ENCODE measurements at places on chromosomes 1 and 21.

DNA sequence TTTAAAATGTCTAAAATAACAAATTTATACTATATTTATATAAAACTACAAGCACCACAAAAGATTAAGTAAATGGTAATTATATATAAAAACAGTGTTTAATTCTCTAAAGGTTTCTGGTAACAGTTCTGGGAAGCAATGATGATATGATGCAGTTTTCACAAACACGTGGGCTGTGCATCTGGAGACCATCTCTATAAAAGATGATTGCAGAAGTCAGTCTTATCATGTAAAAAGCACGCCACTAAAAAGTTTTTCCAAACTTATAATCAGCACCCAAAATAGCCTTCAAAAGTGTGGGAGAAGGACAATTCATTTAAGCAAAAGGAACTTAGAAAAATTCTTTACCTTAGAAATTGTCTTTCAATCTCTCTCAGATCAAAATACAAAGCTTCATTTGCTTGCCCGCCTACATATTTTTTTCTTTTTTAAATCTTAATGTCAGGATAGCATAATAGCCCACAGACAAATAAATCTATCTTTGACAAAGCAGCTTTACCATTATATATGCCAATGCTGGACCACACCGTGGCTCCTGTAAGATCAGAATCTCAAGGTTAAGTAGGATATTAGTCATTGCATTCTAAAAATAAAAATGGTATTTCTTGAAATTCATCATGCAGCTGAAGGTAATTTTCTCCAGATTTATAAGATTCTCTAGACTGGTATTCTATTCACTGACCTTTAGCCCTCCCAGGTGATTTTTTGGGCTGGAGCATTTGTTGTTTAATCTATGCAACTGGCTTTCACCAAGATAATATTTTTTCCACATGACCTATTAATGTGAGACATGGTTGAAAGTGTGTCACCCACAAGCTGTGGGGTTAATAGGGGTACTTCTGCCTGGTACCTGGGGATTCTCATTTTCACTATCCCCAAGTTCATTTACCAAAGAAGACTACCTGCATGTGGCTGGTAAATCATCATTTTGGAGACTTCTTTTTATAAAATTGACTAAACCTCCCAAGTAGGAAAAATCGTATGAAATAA lies 189.6 kb upstream of the ST6GALNAC5 start:
- no peak for DNase-seq

DNA sequence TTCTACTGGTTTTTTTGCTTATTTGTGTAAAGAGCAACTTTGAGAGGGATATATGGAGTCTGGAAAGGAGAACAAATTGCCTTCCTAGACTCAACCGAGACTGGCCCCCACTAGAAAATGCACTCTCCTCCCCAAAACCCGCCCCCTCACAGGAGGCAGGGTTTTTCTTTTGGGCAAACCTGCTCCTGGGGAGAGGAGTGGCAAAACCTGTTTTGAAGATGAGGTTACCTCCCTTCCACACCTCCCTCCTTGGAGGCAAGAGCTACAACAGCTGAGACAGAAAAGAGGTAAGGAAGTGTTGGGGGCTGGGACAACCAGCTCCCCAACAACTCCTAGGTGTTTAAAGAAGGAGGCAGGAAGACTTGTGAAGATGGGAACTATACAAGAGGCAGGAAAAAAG lies at the start of gene BNIPL:
Gene BNIPL, plus strand, starts transcription at position 231 of the 400 bp plus-strand sequence. Its CDS starts 140 bp downstream, at position 371.
- DNase-seq = no peak

DNA sequence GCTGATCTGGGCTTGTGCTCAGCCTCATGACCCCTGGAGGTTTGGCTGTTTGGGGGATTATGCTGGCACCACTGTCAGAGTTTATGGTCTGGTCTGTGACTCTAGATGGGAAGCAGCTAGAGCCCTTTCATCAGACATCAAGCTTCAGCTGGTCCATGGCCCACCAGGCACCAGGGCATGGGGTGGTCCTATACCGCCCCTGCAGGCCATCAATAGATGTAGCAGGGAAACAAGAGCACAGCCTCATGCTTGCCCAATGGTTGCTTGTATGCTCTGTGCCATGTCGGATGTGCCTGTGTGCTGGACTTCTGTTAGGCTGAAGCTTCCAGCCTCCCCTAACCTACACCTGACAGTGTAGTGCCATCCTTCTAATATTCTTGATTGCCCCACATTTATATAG lies 71.1 kb upstream of the CD34 start:
- peak; percentile 32 for DNase-seq

- DNase-seq = peak; percentile 91
Measured at GRCh38 chr1:202691816-202692215, 18.4 kb downstream of the SYT2 start.

DNA sequence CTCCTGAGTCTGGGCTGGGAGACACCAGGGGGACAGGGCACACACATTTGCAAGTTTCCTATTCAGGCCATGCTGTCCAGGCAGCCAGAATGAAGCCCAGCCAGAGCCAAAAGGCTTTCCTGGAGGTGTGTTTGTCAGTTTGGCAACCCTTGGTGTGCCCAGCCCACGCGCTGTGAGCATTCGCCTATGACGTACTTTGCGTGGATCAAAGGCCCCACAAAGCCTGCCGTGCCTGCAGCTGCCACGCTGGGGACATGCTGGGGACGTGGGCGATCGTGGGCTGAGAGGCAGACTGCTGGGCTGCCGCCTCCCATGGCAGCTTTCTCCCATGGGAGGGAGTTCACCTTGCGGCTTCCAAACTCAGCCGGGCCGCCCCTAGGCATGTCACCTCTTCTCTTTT lies 57.5 kb downstream of the CD247 start:
- DNase-seq = no peak

- no peak for DNase-seq
Measured at GRCh38 chr1:192159781-192160180, 1.5 kb downstream of the RGS18 start.

DNA sequence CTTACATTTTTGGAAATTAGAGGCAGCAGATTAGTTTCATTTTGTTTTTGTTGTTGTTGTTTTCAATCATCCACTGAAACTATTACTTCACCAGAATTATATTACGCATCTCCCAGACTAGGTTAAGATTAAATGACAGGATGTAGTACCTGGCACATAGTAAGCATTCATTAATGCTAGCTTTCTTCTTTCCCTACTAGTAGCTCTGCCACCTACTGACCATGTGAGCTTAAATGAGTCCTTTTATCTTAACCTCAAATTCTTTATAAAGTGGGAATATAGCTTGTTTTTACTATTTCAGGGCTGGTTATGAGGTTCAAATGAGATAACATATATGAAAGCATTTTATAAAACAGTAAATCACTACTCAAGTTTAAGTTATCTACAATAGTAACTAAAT lies 10.2 kb upstream of the ASPM start:
- no peak for DNase-seq

DNA sequence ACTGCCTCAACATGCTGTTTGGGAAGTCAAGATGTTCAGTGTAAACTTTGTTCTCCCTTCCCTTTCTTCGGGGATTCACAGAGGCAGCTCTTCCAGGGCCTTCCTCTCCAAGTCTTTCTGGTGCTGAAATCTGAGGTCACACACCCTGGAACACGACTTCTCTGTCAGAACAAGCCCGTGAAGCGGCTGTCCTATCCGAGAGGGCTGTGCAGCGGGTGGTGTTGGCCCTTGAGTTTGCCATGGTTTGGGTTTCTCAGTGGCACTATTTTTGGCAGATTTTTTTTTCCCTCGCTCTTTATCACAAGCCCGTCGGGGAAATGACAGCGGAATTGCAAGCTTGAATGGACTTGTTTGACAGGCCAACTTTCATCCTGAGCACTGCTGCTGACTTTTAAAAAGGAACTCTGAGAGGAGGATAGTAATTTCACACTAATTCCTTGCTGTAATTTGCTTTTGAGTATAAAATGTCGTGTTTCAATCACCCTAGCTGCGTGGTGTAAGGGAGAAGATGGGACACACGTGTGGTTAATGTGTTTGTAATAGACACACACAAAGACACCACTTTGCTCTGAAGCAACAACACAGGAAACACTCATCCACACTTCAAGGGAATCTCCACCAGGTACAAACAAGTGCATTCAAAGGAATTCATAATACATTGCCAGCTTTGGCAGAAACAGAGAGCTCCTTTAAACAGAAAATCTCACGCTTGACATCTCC lies 60.1 kb upstream of the TARBP1 start:
- DNase-seq = no peak

DNA sequence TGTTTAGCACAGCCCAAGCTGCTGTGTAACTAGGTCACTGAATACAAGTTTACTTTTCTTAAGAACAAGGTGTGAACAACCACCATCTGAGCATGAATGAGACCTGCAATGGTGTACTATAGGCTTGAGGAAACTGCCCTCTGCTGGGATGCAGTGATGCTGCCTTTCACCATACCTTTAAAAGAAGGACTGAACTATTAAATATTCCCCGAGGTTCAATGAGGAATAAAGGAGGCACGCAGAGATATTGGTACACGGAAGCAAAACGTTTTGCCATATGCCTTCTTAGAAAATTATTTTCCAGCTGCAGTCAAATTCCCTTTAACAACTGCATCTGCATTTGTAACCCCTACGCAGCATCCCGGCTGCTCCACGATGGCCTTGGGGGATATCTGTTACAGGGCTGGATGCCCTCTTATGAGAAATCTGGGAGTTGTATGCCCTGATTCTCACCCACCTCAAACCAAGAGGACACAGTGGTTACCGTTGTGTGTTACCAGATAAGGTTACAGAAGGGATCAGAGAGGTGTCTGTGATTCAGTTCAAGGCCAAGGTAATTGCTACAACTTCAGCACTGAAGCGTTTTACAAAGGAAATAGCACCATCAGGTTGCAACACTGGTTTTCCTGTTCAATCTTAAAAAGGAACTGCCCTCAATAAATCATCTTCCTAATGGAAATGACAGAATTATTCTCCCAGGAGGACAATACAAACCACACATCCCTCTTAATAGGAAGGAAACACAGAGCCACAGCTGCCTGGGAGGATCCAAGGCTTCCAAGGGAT lies 470.5 kb downstream of the LTN1 start:
- DNase-seq = no peak

- DNase-seq = no peak
Measured at GRCh38 chr1:110091791-110092190, 20.5 kb upstream of the UBL4B start.

GRCh38 chr1:2269193-2269921 lies 41.2 kb downstream of the SKI start:
- DNase-seq = no peak

- peak; percentile 44 for DNase-seq
Measured at GRCh38 chr1:201877877-201878401, 10.8 kb upstream of the SHISA4 start.

GRCh38 chr1:78743626-78744025 lies 94.0 kb downstream of the IFI44 start:
- no peak for DNase-seq

DNA sequence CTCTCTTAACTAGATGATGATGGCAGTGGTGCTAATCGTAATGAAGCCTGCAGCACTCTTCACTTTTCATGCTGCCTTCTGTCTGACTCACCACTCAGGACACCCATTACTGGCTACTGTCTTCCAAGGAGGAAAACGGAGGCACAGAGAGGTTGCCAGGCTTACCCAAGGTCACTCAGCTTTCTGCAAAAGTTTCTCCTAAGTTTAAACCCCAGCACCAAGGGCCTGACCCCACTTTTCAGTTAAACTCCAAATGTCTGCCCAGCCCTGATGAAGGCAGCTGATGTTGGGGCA lies 78.1 kb upstream of the RUNX3 start:
- no peak for DNase-seq

DNA sequence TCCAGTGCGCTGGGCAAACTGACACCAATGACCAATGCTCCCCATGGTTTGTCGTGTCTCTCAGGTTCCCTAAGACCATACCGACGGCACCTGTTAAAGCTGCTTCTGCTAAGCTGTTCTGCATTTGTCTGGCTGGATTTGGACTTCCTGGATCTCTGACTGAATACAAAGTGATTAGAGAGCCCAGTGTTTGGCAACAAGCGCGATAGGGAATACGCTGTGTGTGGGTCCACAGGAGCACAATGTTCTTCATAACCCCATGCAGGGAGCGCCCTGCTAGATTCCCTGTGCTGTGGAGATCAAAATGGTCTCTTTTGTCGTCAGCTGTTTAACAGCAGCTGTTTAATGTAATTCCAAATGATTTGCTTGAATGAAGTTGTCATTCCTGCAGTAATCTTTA lies 26.0 kb upstream of the ESRRG start:
- DNase-seq = no peak

DNA sequence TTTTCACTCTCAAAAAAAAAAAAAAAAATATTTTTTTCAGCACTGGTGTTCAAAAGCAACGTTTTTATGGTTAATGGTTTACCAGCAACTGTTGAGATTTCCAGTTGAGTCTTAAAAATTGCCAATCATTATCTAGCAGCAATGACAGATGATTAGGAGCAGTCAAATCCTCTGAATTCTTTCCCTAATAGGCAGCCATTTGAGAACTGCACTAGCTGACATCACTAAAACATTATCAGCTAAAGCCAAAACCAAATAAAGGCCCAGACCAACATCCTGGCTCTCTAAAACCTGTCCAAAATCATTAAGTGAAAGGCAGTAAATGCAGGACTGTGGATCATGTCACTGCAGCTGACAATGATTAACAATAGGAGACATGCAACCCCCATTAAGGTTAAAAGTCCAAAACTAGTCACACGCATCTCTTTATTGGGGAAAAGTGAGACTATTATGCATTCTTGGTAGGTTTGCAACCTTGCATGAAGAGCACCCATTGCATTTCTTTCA lies 14.0 kb downstream of the SFPQ start:
- DNase-seq = no peak

DNA sequence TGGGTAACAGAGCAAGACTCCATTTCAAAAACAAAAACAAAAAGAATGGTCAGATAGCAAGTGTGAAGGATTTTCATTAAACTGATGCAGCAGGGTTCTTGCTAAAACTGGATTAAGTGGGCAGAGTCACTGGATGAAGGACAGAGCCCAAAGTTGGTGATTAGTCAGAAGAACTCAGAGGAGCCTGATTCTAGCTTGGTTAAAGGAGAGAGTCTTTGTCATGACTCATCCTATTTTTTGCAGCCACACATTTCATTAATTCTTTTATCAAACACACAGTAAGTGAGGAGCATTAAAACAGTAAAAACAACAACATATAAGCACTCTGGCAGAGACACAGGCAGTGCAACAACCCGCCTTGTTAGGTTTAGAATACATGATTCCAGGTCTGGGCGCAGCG lies 56.0 kb upstream of the EDARADD start:
- DNase-seq = no peak

DNA sequence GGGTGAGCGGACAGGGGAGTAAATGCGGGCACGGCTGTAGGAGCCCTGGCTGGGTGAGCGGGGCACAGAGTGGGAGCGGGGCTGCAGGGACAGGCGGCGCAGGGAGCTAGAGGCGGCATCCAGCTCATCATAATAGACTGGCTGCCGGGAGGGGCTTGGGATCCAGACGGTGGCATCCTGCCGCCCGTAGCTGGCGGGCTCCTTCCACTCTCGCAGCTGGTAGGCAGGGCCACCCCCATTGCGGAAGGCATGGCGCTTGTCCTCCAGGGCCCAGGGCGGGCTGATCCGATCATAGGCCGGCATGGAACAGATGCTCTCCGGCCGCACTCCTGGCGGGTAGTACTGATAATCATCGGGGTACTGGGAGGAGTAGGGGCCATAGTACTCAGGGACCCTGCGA lies 43.7 kb upstream of the GOLT1A start:
- no peak for DNase-seq
